AML-193 (cell line): ENCODE measurements at places on chromosomes 5 and 9.

- no peak for DNase-seq
Observed at GRCh38 chr5:93337138-93337537, 243.9 kb downstream of the NR2F1-AS1 start.

DNA sequence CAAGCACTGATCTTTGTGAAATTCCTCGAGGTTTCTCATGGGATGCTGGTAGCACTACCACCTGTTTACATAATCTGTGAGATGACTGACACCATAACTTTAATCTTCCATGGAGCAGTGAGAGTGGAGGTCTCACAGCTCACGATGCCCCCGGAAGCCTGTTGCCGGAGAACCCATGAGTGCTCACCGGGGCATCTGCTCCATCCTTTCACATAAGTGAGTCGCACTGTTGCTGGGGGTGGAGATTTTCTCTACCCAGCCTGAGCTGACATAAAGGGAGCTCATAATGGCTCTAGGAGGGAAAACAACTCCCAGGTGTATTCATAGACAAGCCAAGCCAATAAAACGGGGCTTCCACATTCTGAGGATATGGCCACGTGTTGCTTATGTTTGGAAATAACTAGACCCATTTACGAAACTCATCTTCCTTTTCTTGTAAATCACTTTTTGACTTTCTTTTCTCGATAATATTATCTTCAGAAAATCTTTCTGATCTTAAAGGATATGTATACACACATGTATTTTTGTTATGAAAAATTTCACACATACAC is 11.2 kb upstream of the GFPT2 start:
- DNase-seq = no peak

DNA sequence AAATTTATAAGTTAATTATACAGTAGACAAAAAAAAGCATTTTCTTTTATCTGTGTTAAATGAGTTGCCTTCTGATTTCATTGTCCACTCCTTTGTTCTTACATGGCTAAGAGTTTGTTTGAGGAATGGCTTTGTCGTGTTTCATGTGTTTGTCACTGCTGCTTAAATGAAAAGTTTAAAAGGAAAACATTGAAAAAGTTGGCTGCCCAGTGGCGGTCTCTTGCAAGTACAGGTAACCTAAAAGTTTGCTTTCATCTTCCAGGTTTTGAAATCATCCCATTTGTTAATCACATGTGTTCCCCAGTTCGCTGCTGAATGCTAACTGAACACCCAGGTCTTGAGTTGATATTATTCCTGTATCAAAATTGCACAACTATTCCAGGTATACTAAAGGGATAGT is 33.9 kb downstream of the EGFLAM start:
- no peak for DNase-seq

DNA sequence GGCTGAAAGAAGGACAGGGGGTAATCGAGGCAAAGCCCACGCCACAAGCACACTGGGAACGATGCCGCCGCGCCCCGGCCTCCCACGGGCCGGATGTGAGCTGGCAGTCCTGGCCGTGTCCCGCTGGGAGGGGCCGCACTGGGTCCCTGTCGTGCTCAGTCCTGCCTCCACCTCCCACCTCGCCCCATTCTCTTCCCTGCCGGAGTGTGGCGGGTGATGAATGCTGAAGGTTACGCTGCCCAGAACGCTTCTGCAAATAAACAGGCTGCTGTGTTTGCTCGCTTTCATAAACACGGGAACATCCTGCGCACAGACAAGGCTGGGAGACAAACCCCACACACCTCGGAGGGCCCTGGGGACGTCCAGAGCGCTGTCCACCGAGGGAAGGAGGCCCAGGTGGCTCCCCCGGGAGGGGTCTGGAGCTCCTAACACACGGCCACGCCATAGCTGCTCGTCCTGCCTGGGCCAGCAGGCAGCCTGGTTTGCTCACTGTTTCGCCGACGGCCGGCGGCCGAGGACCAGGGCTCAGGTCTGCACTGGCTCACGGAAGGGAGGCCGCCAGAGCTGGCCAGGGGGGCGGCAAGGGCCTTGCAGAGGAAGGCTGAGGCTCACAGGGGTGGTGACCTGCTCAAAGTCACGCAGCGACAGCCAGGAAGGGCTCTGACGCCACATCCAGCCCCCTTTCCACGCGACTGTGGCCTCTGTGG is 2.3 kb downstream of the DNLZ start:
- DNase-seq = no peak

GRCh38 chr5:14204785-14205321 is 61.7 kb downstream of the TRIO start:
- DNase-seq = no peak
